ENCODE measurements at places on chromosomes 12 and 14.

DNA sequence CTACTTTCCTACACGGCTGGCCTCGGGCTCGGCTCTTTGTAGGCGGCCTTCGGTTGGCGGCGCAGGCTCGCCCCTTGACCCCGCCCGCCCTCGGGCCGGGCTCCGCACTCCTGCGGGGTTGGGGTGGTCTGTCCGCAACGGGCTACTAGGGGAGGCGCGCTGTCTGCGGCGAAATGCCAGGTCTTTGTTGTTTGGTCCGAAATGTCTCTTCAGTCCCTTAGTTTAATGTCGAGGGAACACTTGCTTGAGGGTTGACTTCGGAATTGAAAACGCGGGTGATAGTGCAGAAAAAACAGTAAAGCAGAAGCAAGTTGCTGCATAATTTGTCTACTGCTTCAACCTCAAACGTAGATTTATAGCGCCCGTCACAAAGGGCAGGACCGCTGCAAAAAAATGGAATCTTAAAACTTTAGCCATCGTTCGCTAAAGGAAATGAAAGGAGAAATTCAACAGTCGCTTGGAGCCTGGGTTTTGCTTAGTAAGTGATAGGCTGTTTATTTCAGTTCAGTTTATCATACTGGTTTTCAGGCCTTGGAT lies 390 bp downstream of the JKAMP start:
- no peak for DNase-seq

DNA sequence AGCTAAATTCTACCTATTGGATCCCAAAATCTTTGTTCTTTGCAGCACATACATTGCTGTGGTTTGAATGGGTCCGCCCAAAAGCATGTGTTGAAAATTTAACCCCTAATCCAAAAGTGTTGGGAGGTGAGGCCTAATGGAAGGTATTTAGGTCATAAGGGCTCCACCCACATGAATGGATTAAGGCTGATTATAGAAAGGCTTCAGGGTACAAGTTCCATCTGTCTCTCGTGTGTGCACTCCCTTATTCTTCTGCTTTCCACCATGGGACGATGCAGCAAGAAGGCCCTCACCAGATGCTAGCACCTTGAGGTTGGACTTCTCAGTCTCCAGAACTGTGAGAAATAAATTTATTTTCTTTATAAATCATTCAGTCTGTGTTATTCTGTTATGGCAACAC lies 190.9 kb downstream of the SOX5 start:
- DNase-seq: no peak

GRCh38 chr12:26857465-26858176 lies 24.6 kb upstream of the ITPR2 start:
- DNase-seq: no peak

- DNase-seq: no peak
These were observed 420.2 kb downstream of the MED13L start for GRCh38 chr12:115857160-115857920.

GRCh38 chr12:77049767-77050353 lies 15.5 kb downstream of the E2F7 start:
- DNase-seq: peak; percentile 54

- DNase-seq: no peak
These were observed 15.6 kb downstream of the PPP1R1A start for GRCh38 chr12:54572881-54573280.

DNA sequence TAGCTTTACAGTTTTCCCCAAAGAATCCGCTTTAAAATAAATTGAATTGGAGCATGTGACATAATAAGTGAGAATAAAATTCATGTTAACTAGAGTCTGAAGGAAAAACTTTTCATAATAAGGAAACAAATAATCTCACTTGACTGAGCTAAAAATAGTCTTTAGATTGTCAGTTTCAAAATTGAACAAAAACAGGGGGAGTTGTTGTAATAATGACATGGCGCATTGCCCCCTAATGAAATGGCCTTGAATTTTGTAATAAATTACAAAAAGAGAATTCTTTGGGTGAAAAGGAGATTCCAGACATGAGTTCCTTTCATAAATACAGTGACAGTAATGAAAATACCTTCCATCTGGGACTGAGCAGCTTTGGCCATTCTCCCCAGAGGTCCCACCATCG lies 178.6 kb downstream of the EFCAB11 start:
- DNase-seq: no peak

DNA sequence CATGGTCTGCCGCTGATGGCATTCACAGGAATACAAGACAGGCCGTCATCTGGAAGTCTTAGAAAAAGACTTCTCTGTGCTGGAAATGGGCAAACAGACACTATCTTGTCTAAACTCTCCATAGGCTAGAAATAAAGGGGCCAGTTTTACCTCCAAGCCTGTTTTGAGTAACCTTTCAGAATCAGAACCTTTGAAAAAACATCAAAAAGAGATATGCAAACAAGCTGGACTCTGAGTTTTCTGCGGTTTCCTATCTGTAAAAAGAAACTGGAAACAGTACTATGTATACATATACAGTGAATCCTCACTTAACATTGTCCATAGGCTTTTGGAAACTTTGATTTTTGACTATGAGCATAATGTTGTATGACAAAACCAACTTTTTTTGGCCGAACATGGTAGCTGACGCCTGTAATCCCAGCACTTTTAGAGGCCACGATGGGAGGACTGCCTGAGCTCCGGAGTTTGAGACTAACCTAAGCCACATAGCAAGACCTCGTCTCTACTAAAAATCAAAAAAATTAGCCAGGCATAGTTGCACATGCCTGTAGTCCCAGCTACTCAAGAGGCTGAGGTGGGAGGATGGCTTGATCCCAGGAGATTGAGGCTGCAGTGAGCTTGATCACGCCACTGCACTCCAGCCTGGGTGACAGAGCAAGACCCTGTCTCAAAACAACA lies 92.9 kb upstream of the MAX start:
- no peak for DNase-seq

DNA sequence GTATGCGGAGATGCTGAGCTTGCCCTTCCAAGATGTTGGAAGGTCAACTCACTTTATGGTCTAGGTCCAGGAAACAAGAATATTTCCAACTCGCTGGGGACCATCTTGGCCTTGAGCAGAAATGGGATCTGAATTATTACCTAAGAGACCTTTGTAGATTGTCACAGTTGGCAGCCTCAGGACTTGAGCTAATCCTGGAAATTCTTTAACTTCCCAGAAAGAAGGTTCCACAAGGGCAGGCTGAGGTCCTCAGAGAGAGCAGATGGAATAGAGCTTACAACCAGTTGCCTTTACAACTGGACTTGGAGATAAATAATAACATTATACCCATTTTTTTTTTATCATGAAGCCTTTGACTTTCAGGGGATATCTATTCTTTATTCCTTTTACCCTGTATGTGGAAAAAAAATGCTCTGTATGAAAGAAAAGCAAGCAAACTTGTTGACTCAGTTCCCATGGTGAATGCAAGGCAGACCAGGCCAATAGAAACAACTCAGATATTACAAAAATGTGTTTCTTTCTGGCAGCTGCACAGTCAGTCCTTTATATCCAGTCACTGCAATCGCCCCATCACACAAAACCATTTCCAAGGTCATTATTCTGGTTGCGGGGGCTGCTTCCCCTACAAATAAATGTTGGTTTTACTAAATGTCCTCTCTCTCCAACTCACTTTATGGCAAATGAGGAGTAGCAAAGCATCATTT lies 401.4 kb downstream of the ZFP36L1 start:
- peak; percentile 81 for DNase-seq

- DNase-seq: no peak
These were observed 38.0 kb downstream of the LTBP2 start for GRCh38 chr14:74574090-74574433.

All from fibroblast of gingiva (primary cell).